ENCODE measurements at places on chromosomes 5 and 9.

DNA sequence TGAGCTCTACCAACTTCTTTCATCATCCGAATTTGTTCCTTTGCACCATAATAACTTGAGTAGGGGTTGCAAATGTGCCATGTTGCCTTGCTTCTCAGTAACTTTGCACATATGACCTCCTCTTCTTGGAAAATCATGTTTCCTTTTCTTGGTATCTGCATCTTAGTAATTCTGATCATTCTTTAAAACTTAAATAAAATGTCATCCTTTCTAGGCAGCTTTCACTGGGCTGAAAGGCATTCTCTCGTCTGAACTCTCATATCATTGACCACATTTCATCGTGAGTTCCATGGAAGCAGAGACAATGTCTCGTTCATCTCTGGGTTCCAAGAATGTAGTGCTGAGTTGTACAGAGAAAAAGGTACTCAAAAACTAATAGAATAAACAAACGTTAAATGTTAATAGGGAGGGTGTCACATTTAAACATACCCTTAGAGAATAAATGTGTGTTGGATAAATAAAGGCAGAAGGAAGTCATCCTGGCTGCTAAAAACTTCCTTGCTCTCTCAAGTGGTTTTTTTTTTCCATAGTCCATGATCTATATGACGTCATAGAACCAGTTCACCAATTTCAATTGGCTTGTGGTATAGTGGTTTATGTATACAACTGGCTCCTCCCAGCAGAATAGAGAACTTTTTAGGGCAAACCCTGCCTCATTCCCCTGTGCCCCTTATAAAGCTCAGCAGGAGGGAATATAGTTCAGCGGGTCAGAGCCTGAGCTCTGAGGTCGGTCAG lies 218.1 kb upstream of the TRIM32 start:
- DNase-seq, result no peak

DNA sequence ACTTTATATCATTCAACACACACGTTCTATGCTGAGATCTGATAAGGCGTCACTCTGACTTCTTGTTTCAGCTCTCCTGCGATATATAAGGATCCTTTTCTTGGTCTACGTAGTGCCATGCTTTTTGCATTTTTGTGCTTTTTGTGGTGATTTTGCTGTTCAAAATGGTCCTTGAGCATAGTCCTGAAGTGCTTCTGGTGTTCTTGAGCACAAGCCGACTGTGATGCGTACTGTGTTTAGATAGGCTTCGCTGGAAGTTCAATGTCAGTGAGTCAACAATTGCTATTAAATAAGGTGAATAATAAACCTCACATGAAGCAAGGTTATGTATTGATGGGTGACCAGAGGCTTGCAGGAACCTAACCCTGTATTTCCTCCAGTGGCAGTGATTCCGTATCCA lies 46.8 kb downstream of the ACO1 start:
- no peak for DNase-seq

DNA sequence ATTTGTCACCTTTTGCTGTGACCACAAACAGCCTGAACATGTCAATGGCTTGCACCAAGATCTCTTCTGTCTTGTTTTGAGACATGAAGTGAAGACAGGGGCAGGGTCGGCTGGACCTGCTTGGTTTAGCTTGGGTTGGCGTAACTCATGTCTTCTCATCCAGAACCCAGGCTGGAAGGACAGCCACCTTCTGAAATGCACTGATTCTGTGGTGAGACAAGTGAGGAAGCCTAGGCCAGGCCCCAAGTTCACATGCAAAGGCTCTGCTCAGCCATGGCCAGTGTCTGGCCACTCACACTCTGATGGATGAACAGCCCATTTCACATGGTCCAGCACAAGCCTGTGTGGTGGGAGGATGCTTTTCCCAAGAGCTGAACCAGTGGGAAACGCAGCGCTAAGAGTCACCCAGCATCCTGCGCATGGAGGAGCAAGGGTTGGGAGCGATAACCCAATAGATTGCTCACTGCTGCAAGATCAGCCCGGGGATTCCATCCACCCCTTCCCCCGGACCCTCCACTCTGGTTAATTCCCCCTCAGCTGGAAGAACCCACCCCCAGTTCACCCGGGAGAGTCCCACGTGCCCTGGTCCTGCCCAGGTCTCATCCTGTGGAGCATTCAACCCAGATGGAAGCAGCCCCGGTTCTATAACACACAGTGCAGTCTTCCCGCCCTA lies 16.2 kb upstream of the MED10 start:
- no peak for DNase-seq

DNA sequence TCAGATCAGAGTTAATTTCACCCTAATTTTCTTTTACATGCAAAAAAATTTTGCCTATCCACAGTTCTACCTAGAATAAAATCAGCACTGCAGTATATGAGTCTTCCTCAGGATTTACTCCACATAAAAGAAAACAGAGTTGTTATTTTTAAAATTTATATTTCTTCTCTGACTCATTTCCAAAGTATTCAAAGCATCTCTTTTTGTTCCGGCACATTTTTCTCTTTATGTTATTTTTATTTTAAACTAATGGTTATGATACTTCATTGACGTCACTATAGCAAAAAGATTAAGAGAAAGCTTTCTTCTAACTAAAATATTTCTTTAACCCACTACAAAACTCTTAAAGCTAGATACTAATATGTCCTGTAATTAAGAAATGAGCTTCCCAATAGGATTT lies 590.4 kb downstream of the PRELID2 start:
- DNase-seq, result no peak

DNA sequence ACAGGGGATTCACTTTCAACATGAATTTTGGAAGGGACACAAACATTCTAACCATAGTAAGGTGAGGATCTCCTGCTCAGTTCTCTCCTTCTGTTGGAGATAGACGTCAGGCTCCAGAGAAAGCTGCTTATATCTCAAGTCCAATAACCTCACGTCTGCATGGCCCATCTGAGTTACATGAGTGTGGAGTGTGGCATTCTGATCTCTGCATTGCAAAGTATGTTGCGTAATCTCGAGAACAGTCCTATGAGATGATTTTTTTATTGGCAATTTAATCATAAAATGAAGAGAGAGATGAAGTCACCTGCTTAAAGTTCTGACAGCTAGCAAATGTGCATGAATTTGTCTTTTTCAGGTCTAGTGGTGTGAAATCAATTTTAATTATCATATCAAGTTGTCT lies 118.8 kb downstream of the SLC12A2 start:
- DNase-seq, result no peak

- DNase-seq, result no peak
Observed at GRCh38 chr9:70789086-70789485, 332.3 kb downstream of the TRPM3 start.
